ENCODE measurements at places on chromosomes 2 and 18.
A peak's percentile ranks its signal among the peaks of the same experiment; 100 is the strongest.

DNA sequence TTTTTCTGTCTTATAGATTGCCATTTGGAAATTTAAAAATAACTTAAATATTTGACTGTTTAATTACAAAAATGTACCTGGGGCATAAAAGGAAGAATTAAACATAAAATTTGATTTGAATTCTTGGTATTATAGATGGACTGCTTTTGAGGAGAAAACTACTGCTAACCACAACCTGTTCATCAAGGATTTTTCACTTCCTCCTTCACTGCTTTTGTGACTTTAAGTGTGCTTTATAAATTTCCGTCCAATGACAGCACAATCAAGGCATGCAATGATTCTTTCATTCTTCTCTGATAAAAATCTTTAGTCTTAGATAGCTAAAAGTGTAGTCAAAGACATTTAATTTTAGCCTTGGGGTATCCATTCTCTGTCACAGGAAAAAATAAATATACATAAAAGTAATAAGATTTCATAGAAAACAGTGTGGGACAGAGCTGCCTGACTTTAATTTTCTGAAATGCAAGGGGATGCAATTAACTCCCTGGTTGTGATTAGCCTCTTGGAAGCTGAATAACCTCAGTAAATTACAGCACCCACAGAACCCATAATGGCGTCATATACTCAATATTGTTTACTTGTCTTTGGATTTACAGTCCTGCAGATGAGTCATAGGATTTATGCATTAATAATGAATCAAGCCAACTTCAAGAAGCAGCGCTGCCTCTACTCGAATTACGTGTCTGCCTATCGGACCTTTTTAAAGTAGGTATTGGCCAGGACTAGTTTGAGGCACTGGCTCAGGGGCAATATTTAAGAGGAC lies 587.9 kb downstream of the NRXN1 start:
- no peak for DNase-seq

- DNase-seq, result no peak
Measured at GRCh38 chr18:29004921-29005320, 828.0 kb upstream of the CDH2 start.

- DNase-seq, result no peak
Measured at GRCh38 chr2:238361877-238362276, 41.6 kb downstream of the TRAF3IP1 start.

DNA sequence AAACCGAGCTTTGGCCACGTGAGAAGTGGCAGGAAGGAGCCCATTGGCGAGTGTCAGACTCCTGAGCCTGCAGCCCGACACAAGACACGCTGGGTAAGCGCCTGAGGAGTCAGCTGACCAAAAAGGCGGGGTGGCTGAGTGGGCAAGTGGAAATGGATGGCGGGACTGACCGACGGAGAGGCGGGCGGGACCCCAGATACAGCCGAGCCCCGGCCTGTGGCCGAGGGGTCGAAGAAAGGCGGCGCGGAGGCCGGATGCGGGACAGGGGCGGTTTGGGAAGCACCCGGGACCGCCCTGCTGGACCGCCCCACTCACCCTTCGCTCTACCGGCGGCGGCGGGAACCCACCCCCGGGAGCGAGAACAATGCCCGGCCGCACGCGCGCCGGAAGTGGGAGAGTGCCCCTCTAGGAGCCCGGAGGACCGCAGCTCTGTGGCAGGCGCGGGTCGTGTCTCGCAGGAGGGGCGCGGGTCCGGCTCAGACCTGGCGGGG lies 22.8 kb downstream of the ZSCAN30 start:
- DNase-seq, result peak; percentile 84

- no peak for DNase-seq
Measured at GRCh38 chr2:50291610-50292009, 740.3 kb downstream of the NRXN1 start.

DNA sequence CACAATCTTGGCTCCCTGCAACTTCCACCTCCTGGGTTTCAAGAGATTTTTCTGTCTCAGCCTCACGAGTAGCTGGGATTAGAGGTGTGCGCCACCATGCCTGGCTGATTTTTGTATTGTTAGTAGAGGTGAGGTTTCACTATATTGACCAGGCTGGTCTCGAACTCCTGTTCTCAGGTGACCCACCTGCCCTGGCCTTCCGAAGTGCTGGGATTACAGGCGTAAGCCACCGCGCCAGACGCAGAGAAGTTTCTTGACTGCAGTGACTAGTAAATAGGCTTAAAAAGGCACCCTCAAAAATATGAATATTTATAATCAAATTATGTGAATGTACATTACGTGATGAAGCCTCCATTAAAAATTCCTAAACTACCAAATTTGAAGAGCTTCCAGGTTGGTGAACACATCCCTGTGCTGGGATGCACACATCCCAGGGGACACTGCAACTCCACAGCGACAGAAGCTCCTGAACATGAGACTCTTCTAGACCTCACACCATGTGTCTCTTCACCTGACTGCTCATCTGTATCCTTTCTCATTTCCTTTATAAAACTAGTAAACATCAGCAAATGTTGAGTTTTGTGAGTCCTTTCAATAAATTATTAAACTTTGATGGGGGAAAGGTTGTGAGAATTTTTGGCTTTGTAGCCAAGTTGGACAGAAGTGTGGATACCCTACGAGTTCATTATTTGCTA lies 203.3 kb upstream of the SPOPL start:
- no peak for DNase-seq

DNA sequence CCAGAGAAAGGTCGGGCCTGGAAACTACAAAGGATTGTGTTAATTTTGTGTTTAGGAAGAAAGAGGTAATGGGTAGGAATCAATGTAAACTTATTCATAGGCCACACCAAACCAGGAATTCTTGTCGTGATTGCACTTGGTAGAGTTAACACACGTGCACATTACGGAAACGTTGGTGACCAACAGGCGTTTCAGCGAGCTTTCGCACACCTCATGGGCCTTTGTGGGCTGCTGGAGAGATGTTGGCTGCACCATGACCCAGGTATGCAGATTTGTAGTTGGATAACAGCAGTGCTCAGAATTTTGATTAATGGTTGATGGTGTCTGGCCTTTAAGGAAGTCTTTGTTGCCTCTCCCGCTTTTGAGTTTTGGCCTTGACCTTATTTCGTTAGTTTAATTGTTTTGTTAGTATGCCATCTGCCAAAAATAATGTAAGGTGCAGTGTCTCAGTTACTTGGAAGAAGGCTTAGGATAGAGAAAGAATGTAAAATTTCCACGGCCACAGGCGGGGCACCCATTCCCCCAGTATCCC lies 1.9 kb downstream of the ZNF236 start:
- no peak for DNase-seq

- DNase-seq, result no peak
Measured at GRCh38 chr2:7026742-7027141, 109.5 kb downstream of the RNF144A start.

DNA sequence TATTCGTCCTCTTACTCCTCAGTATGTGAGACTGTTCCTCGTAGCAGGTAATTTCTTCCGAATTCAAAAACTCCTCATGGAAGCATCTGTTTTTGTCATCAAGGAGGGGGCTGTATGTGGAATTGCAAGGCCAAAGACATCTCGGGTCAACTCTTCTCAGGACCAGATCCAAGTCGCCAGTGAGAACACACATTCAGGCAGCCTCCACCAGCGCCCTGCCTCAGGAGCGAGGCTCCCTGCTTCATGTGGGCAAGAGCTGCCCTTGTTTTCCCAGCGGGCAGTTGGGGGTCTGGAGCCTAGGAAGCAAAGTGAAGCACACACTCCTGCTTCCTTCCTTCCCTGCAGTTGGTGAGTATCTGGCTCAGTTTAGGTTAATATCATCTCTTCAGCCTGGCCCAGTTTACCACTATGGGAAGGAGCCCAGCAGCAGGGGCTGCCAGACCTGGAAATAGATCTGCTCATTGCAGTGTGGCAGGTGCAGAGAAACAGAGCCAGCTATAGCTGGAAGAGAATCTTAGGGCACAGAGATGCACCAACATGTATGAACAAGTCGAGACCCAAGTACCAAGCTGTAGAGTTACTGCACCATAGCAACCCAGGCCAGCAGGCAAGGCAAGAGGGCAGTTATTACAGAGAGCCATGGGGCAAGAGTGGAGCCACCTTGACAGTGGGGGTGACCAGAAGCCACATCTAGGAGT lies 25.3 kb downstream of the TMEM127 start:
- no peak for DNase-seq

All from activated T-cell treated with anti-CD3 and anti-CD28 coated beads, Interleukin-2, amount 50 U/mL, for 24 hours (primary cell).